HuH-7 (cell line): ENCODE measurements at places on chromosomes 13 and 19.

DNA sequence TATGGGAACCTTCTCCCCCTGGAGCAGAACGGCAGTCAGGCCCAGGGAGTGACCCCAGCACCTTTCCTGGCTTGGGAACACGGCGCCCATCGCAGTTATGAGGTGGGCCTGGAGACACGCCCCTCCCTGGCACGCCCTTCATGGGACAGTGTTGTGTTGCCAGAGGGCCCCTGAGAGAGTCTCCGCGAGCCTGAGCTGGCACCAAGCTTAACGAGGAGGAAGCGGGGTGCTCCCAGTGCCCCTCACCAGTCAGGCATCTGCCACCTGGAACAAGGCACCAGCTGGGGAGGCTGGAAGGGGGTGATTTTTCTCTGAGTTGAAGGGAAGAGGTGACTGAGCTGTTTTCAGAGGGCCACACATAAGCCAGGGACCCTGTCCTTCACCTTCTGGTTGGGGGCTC is 180.6 kb downstream of the KDM4B start:
- DNase-seq: no peak

- DNase-seq: no peak
Observed at GRCh38 chr19:51479531-51480331, 1.4 kb downstream of the CEACAM18 start.

DNA sequence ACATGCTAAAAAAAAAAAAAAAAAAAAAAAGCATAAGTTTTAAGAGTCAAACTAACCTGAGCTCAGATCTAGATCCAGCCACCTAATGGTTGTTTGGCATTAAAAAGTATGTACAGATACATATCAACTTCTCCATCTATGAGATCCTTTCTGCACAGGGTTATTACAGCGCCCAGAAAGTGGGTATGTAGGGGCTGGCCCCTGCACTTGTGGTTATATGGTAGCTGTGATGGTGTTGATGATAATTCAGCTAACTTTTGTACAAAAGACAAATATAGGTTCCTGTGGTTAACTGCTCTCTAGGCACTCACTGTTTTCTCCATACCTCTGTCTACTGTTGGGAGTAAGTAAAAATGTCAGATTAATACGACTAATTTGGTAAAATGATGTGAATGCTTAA is 81.7 kb downstream of the TNFRSF19 start:
- no peak for DNase-seq

DNA sequence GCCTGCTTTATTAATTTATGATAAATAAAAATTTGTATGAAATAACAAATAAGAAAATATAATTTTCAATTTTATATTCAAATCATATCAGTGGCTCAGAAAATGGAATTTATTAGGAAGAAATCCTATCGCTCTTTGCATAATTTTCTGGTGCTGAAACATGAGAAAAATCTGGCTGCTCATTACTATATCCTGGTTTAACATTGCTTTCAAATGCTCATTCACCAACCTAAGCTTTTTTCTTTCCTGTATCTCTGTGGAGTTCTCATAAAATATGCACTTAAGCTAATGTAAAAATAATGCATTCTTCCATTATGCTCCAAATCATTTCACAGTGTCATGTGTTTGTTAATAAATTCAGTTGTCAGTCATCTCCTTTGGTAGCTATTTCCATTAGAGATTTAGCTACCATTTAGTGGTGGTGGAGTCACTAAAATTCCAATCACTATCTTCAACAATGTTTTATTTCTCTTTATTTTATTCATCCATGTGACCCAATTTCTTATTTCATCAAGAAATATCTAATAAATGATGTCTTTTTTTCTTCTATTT is 498.0 kb downstream of the DCT start:
- DNase-seq: no peak

- peak; percentile 90 for DNase-seq
Observed at GRCh38 chr19:40305403-40305802, 20.3 kb upstream of the AKT2 start.

DNA sequence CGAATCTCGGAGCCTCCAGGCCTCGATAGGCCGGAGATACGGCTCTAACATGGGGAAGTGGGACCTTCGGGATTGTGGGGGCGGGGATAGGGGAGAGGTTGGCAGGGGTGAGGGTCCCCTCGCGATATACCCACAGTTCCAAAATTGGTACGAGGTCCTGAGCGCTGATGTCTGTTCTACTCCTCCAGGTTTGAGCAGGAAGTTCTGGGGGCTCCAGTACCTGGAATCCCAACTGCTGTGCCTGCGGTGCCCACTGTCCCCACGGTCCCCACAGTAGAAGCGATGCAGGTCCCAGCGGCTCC is 447 bp downstream of the RBM42 start:
- no peak for DNase-seq

DNA sequence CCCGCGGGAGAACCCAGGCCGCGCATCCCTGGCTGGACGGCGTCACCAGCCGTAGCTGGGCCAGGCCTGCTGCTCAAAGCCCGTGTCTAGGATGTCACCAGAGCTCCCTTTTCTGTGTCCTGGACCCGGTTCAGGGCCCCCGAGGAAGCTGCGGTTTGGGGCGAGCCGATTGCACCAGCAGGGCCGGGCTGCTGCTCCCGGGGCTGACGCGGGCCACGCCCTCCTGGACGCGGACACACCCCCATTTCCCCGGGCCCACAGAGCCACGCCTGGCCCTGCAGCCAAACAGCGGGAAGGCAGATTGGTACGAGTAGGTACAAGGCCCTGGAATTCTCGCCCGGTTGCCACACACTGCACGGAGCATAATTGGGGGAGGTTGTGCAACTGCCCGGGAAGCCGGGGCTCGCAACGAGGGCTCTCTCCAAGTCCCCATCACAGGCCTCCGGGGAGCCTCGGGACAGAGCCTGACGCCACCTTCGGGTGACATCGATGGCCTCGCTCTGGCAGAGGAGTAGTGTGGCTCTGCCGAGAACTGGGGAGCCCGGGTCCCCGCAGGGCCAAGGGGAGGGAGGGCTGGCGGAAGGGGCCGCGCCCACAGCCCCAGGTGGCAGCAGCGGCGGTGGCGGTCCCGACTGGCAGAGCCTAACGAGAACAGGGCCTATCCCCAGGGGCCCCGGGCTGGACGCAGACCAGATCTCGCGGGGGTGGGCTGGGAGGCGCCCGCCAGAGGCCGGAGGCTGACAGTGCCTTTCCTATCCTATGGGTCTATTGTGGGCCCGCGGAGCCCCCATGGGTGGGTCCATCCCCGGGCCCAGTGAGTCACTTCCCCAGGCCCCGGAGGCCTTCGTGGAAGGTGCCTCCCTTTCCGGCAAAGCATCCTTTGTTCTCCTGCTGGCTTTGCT is 23.5 kb downstream of the KCTD15 start:
- peak; percentile 85 for DNase-seq

DNA sequence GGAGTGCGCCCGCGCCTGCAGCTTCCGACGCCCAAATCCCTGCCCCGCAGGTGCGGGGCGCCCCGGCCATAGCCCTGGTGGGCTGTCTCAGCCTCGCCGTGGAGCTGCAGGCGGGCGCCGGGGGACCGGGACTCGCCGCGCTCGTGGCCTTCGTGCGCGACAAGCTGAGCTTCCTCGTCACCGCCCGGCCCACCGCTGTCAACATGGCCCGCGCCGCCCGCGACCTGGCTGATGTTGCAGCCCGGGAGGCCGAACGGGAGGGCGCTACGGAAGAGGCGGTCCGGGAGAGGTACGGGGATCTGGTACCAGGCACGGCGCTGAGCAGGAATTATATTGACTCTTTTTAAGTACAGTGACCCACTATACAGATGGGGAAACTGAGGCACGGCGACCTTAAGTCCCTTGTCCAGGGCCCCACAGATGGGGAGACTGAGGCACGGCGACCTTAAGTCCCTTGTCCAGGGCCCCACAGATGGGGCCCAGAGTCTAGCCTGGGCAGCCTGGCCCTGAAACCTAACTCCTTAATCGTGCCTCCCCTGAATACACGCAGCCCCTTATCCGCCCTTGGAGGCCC is 586 bp downstream of the MRI1 start:
- no peak for DNase-seq

DNA sequence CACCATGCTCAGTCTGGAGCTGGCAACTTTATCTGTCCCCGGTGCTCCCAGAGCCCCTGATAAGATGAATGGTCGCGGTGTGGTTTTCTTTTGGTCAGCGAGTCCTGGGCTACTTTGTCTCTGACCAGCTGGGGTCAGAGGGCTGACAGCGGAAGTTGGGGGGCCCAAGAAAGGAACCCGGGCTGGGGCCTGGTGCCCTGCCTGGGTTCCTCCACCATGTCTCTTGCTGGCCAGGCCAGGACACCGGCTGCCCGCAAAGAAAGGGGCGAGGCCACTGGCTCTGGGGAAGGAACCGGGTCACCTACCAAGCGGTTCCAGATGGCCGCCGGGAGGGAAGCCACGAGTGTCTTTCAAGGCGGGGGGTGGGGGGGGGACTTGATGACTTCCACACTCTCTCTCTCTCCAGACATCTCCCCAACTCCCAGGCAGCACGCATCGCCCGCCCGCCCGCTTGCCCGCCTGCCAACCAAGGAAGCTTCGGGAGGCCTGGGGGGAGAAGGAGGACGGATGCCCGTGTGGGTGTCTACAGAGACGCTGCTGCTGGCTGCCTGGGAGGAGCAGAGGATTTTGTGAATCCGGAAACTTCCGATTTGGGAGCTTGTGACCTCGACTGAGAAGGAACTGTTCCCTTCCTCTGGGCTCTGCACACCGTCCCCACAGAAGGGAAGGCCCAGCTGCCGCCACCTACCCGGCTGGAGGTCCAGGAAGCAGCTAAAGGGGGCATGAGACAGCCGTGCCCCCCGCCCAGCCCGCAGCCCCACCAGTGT is 1.1 kb downstream of the PIP5K1C start:
- no peak for DNase-seq

GRCh38 chr13:23180711-23181110 is at the start of gene SGCG:
TSS of gene SGCG (plus strand) at chr13:23180979. CDS start at chr13:23203695, 22,716 bp downstream.
- DNase-seq: no peak

- DNase-seq: peak; percentile 28
Observed at GRCh38 chr19:28466107-28467045, 746.6 kb downstream of the UQCRFS1 start.

GRCh38 chr13:108437496-108437895 is 168.0 kb downstream of the TNFSF13B start:
- no peak for DNase-seq

DNA sequence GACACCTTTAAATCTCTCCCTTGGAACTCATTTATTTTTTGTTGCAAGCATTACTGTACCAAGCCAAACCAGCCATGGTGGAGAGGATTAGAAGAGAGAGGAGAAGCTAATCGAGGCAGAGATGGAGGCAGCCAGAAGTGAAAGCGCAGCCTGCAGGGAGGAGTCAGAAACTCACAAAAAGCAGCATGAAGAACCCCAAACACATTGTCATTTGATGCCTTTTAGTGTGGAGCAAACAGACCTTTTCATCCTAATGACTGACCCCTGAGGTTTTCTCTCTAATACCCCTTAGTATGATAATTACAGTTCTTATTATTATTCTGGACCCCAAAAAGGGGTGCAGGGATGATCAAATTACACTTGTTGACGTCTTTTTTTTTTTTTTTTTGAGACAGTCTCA is 62.5 kb downstream of the TNFRSF19 start:
- DNase-seq: no peak

- no peak for DNase-seq
Observed at GRCh38 chr13:39486758-39487157, 116.2 kb downstream of the LHFPL6 start.

DNA sequence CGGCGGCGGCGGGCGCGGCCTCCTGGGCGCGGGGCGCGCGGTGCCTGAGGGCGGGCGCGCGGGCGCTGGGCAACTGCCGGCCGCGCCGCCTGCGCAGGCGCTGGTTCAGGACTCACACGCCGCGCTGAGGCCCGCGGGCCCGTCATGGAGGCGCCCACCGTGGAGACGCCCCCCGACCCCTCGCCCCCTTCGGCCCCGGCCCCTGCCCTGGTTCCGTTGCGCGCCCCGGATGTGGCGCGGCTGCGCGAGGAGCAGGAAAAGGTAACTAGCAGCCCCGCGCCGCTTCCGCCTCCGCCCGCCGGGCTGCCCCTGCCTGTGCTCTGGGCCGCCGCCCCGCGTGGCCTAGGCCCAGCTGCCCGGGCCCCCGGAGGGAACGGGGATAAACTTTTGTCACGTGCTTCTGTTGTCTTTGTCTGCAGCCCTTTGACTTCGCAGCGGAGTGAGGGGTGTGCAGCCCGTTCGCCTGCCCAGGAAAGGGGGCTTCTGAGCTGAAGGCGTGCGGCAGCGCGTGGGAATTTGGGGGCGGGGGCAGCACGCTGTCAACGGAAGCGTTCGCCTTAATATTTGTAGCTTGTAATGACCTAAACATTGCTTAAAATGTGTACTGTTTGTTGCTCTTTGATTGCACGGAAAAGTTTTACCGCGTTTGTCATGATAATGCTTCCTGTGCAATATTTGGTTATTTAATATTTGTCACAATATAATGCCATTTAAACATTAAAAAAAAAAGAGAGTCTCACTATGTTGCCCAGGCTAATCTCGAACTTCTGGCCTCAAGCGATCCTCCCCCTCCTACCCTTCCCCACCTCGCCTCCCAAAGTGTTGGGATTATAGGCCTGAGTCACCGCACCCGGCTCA is 594 bp downstream of the URI1 start:
- DNase-seq: peak; percentile 69

DNA sequence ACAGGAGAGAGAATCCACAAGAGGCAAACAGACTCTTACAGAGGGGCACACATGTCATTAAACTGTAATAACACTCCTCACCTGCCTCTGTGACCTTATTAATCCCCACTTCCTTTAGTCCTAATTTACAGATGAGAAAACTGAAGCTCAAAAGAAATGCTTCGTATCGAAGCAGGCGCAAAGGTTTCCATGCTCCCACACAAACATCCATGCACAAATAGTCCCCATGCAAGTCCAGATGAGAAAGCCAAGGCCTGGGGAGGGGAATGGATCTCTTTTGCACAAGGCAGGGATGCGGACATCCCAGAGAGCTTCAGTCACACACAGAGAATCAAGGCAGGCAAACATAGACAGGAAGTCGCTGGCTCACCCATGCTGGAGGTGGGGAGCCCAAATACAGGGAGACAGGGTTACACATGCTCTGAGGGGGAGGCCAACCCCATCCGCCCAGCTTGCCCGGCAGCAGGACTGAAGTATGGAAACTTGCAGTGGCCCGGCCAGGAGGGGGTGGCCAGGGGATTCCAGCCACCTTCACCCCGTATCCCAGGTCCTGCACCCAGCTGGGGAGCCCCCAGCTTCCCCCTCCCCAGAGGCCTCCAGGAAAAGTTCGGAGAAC is 468 bp downstream of the S1PR5 start:
- DNase-seq: no peak

GRCh38 chr13:65872448-65872847 is 1357.7 kb downstream of the PCDH9 start:
- DNase-seq: no peak

GRCh38 chr13:79403113-79403512 is 2.9 kb downstream of the RBM26 start:
- no peak for DNase-seq

- no peak for DNase-seq
Observed at GRCh38 chr13:41960211-41960636, 685 bp downstream of the VWA8 start.
